ENCODE measurements at places on chromosomes 1 and 21. TPM values are rescaled to one million over a fixed set of nuclear protein-coding genes. Genes with fewer than 3 reads are reported as not detected.

Gene ZBTB21
- 15.2 TPM for total RNA-seq

Gene TEX38
- total RNA-seq = not detected

DNA sequence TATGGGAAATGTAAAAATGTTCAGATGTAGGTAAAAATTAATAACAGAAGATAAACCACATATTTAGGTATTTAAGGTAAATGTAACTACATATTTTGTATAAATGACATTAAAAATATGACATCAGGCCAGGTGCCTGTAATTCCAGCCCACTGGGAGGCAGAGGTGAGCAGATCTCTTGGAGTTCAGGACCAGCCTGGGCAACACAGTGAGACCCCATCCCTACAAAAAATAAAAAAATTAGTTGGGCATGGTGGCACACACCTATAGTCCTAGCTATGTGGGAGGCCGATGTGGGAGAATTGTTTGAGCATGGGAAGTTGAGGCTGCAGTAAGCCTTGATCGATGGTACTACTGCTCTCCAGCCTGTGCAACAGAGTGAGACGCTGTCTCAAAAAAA lies 216.5 kb downstream of the SPATA17 start:
- no peak for DNase-seq

DNA sequence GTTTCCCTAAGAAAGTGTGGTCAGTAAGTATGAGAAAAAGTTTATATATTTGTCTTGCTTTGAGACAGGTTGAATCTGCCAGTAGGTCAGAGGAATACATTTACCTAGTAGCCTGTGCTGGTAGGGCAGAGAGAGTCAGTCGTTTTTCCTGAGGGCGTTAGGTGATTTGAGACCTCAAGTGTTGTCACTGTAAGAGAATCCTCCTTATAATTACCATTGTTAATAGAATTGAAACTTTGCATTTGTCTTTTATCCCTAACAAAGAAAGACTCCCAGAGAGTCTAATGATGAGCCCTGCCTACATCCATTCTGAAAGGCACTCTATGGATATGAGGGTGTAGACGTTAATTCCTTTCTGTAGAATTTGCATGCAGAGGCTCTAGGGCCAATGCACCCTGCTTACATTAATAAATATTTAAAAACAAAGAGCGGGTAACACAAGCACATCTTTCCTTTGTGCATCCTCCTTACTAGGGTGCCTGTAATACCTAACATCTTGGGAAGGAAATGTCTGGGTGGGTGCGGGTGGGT lies 16.4 kb downstream of the PBX1 start:
- DNase-seq = no peak

DNA sequence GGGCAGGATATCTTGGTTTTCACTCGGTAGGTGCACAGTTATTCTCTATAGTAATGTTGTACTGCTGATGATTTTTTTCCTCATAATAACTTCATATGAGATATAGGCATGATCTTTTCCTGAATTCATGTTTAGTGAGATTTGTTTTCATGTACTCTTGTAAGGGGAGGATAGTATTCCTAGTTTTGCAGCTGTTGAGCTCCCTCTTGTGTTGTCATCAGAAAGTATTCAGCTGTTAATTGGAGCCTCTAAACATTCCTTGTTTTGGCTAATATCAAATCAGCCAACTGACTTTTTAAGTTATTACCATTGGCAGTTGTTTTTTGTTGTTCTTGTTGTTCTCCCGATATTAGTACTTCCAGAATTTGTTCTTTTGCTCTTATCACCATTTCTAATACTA lies 24.4 kb downstream of the OR10R2 start:
- no peak for DNase-seq

Gene PTPN22
- 7.2 TPM for total RNA-seq

DNA sequence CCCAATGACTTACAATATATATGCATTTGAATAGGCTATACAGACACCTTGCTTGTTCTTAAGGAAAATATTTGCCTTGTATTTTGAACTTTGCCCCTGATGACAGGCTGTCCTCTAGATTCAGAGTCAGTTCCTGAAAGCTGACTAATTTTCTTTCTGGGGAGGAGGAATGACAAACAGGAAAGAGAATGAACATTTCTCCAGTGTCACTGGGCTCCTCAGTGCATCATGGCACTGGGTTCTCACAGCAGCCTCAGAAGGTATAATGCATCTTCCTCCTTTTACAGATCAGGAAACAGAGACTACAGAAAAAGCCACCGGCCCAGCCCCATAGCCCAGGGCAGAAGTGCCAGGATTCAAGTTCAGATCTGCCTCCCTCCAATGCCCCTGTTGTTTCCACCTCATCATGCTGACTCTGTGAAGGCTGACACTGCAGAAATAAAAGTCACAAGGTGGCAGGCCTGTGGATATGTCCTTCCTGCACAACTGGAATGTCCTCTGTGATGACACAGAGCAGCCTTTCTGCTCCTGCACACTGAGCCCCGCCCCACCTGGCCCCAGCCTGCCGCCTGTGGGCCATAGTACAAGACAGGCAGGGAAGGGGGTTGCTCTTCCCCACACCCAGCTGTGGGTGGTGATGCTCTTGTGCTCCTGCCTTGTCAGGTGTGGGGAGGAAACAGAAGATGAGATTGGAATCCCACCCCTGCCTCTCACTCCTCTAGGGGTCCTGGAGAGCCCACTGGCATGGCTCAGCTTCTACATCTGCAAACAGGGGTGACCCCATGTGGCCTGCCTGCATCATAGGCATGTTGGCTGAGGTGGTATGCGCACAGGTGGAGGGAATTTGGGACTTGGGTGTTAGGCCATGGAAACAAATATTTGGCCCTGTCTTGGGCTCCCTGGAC lies 6.4 kb downstream of the TTC22 start:
- DNase-seq = no peak

Gene VWA5B1
- 0.29 TPM for total RNA-seq

Gene SLC35F3
- total RNA-seq = 8.8 TPM

DNA sequence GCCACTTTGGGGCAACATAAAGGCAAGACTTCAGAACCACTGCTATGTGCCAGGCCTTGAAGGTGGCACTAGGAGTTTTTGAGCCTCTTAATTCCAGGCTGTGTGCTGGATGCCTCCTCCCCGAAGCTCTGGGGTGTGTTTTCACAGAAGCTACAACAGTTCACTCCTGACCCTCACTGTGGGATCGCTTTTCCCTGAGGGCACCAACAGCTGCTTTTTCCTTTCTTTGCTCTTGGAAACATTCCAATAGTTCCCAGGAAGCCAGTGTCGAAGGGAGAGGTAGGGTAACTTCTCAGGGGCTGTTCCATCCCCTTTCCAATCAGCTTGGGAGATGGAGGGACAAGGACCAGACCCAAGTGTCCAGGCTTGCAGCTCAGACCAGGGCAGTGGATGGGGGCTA lies 153.4 kb downstream of the C1orf94 start:
- no peak for DNase-seq

- DNase-seq = no peak
Measured at GRCh38 chr1:1924386-1924785, 5.3 kb upstream of the TMEM52 start.

GRCh38 chr21:15682977-15683376 lies 46.8 kb upstream of the USP25 start:
- no peak for DNase-seq

Gene TAS1R1
- total RNA-seq = not detected

DNA sequence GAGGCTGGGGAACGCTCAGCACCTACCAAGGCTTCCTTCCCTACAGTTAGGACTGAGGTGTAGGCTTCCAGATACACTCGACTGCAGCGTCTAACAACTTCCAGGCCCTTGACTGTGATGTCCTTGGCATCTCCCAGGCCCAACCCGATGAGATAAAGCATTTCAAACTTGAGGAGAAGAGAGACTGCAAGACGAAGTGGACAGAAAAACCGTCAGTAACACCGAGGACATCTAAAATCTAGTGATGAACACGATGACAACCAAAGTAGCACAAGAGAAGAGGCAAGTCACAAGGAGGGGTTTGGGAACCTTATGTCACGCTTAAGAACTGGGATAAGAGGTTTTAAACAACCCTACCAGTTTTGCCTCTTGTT lies 314 bp downstream of the DPH5 start:
- no peak for DNase-seq

Gene PCSK9
- 0.16 TPM for total RNA-seq

GRCh38 chr21:42739061-42739931 lies 85.9 kb downstream of the PDE9A start:
- no peak for DNase-seq

GRCh38 chr1:108624069-108624468 lies 36.8 kb downstream of the HENMT1 start:
- no peak for DNase-seq

- DNase-seq = peak; percentile 49
Measured at GRCh38 chr1:226082959-226083301, 20.4 kb downstream of the H3-3A start.

DNA sequence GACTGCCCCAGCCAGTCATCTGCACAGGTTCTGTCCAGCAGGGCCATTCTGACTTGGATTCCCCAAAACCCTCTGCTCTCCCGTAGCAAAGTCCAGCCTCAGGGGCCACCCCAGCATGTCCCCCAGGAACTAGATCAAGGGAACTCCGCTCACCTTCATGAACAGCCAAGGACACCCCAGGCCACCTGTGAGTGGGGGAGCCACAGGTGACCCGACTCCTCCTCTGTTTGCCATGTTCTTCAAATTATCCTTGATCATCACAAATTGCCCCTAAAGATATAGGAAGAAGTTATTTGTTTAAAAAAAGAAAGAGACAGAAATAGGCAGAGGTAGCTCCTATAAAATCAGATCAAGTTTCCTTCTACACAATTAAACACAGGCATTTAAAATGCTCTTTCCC lies 475.0 kb downstream of the MATN1 start:
- no peak for DNase-seq

DNA sequence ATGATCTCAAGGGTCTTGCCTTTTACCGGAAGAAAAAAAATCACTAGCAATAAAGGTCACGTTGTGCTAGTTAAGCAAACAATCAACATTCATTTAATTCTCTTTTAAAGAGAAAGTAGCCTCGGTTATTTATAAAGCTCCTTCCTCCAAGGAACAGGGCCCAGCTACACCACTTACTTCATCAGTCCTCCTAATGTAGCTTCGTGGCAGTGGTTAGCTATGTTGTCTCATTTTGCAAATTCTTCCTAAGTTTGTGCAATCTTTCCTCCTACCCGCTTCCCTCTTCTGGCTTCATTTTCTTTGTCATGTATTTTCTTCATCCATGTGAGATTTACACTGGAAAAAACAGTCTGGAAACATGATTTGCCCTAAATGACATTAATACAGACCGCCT lies 554.2 kb downstream of the NUF2 start:
- DNase-seq = no peak

Gene CRNN
- 0.66 TPM for total RNA-seq

Gene MAN1C1
- 13.8 TPM for total RNA-seq

Gene BEND5
- total RNA-seq = 5.9 TPM

Gene PTPN14
- total RNA-seq = 30.4 TPM

Gene TMPRSS15
- total RNA-seq = not detected

Gene GNAT2
- not detected for total RNA-seq

Gene TNFSF4
- 1.9 TPM for total RNA-seq

DNA sequence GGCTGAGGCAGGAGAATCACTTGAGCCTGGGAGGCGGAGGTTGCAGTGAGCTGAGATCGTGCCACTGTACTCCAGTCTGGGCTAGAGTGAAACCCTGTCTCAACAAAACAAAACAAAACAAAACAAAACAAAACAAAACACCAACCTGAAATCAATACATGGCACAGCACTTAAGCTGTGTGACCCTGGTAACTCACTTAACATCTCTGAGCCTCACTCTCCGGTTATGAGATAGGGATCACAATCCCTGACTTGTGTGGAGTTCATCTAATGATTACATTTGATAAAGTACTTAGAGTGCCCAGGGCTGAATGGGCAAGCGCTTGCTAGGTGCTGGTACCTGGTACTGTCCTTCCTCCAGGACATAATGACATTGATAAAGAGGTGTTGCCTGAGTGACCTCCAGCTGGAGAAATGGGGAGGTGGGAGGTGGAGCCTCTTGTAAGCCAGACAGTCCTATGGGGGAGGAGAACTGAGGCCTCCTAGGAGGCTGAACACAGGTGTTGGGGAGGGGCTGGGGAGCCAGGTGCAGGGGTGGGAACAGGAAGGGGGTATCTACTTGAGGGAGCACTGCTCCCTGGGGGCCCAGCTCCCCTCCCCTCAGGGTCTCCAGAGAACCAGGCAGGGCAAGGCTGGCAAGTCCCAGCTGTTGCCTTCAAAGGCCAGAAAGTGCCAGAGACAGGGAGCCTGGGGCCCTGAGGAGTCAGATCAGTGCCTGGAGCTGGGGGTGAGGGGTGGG lies 17.9 kb downstream of the FOXO6 start:
- DNase-seq = no peak

GRCh38 chr21:39863111-39863510 lies 4.1 kb upstream of the PCP4 start:
- no peak for DNase-seq

- no peak for DNase-seq
Measured at GRCh38 chr21:39799178-39799577, 54.2 kb downstream of the IGSF5 start.

- no peak for DNase-seq
Measured at GRCh38 chr1:47179988-47180563, 9.8 kb downstream of the PDZK1IP1 start.

DNA sequence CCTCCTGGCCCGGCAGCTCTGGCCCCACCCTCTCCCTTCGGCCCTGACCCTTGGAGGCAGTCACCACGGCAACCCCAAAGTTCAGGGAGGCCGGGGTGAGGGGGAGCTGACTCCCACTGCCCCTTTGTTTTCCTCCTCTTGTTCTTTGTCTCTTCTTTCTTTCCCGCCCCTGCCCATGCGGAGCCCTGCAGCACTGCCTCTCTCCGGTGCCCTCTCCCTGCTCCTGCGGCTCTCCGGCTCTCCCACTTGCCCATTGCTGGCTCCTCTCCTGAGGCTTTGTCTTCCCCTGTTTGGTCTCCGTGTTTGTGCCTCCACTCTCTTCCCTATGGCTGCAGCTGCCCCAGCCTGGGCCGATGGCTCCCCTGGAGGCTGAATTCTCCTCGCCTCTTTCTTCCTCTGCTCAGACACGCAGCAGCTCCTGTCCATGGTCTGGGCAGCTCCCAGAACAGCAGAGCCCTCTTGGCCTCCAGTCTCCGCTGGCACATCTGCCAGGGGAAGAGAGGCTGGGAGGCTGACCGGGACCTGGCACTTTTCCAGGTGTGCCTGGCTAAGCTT lies 5.8 kb downstream of the CELSR2 start:
- DNase-seq = no peak
